ENCODE measurements at places on chromosomes 12 and 14.
A peak's percentile ranks its signal among the peaks of the same experiment; 100 is the strongest.

- DNase-seq, result no peak
Observed at GRCh38 chr12:105331805-105332251, 1.3 kb downstream of the C12orf75 start.

DNA sequence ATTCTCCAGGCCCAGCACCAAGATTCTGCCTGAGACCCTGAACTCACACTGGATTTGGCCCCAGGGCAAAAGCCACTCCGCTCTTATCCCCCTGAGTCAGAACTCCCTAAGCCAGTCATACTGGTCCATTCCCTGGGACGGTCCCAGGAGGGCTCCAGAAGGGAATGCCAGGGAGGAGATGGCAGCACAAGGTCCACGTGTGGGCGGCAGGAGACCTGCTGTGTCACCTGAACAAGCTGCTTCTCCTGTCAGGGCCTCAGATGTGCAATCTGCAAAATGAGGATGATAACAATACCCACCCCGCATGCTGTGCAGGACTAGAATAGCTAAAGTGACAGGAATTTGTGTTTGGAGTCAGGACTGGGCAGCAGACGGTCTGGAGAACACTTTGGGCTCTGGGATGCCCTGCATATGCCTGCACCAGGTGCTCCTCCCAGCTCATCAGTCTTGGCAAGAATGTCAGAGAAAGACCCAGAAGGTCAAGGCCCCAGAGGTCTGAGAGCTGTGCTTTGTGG, 40.3 kb downstream of the CMKLR1 start:
- DNase-seq, result no peak

DNA sequence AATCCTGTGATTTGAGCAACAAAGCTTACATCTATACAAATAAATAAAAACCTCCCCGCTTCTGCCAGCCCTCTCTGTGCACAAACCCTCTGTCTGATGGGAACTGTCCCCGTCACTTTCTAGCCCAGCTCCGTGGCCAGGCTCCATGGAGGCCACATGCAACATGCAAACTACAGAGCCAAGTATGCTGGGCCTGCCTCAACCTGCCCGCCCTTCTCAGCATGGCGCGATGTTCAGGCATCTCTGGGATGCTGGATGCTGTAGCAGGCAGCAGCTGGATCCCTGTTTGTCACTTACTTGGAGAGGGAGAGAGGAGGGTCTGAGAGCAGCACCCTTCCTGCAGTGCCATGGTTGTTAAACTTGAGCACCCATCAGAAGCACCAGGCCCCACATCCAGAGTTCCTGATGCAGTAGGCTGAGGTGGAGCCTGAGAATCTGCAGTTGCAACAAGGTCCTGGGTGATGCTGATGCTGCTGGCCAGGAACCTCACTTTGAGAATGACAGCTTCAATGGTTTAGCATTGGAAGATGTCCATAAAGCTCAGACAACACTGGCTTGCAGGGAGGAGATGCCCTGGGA, 32.4 kb downstream of the CLMN start:
- DNase-seq, result no peak

GRCh38 chr12:128813883-128814282, 9.9 kb downstream of the SLC15A4 start:
- peak; percentile 45 for DNase-seq

GRCh38 chr12:120659151-120659525, 18.7 kb downstream of the CABP1 start:
- no peak for DNase-seq

GRCh38 chr14:97137705-97138104, 340.5 kb downstream of the VRK1 start:
- no peak for DNase-seq

- DNase-seq, result no peak
Observed at GRCh38 chr14:104789752-104790743, 5.5 kb downstream of the AKT1 start.

- DNase-seq, result no peak
Observed at GRCh38 chr12:95884998-95885397, 26.2 kb downstream of the SNRPF start.

GRCh38 chr12:95838125-95838524, 20.6 kb upstream of the SNRPF start:
- peak; percentile 78 for DNase-seq

GRCh38 chr12:96462571-96463280, 26.7 kb upstream of the CFAP54 start:
- DNase-seq, result no peak

DNA sequence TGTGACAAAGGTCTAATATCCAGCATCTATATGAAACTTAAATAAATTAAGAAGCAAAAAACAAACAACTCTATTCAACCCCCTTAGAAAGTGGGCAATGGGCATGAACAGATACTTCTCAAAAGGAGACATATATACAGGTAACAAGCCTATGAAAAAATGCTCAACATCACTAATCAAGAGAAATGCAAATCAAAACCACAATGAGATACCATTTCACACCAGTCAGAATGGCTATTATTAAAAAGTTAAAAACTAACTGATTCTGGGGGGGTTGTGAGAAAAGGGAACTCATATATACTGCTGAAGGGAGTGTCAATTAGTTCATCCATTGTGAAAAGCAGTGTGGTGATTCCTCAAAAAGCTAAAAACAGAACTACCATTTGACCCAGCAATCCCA, 198.9 kb downstream of the BMP4 start:
- DNase-seq, result no peak

DNA sequence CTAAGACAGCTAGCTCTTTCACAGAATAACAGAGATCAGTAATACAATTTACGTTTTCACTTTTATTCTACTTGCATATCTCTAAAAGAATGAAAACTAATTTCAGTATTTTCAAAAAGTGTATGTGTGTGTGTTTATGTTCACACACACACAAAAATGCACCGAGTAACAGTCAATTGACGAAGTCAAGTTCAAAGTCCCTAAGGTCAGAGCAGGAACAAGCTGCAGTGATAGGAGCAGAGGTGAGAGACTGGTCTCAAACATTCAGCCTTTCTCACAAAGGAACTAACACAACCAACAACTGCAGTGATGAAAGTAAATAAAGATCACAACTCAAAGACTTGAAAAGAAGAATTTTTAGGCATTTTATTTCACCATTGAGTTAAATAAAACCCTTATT, 429.7 kb downstream of the C12orf50 start:
- DNase-seq, result no peak

- DNase-seq, result no peak
Observed at GRCh38 chr12:32743264-32743663, 12.4 kb downstream of the YARS2 start.

GRCh38 chr14:51834240-51834639, 26.2 kb upstream of the GNG2 start:
- no peak for DNase-seq

- no peak for DNase-seq
Observed at GRCh38 chr14:25055992-25056687, 6.2 kb upstream of the STXBP6 start.

DNA sequence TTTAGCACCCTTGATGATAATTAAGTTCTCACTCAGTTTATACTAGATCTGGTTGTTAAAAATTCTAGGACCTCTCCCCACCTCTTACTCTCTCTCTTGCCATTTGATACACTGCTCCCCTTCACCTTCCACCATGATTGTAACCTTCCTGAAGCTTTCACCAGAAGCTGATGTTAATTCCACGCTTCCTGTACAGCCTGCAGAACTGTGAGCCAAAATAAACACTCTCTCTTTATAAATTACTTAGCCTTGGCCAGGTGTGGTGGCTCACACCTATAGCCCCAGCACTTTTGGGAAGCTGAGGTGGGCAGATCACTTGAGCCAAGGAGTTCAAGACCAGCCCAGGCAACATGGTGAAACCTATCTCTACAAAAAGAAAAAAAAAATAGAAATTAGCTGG, 11.1 kb upstream of the HECTD4 start:
- no peak for DNase-seq

GRCh38 chr14:20415782-20416206, 2.5 kb upstream of the TEP1 start:
- no peak for DNase-seq
